ENCODE measurements at places on chromosomes 7 and 10. TPM values are rescaled to one million over a fixed set of nuclear protein-coding genes. Genes with fewer than 3 reads are reported as not detected.

The RBP4 gene
- not detected for total RNA-seq

The TAC1 gene
- total RNA-seq = not detected

The UPK3B gene
- total RNA-seq = 0.46 TPM

The TRIM50 gene
- not detected for total RNA-seq

The SCART1 gene
- total RNA-seq = 1.9 TPM

The IFIT1B gene
- not detected for total RNA-seq

The SRGN gene
- 36.7 TPM for total RNA-seq

The C10orf62 gene
- 0.14 TPM for total RNA-seq

The EBLN1 gene
- not detected for total RNA-seq

The CYP2E1 gene
- total RNA-seq = 0.37 TPM

The PLCE1 gene
- 0.55 TPM for total RNA-seq

The MKX gene
- 0.57 TPM for total RNA-seq

The FAM149B1 gene
- 30.3 TPM for total RNA-seq

The CALN1 gene
- not detected for total RNA-seq

The PSMC2 gene
- total RNA-seq = 236 TPM

The FANK1 gene
- total RNA-seq = 10.0 TPM

The SLC16A12 gene
- total RNA-seq = not detected

The ICA1 gene
- total RNA-seq = under 0.01 TPM

The LLCFC1 gene
- not detected for total RNA-seq

The RARRES2 gene
- 46.9 TPM for total RNA-seq

The CDNF gene
- total RNA-seq = 1.1 TPM

The TAS2R5 gene
- total RNA-seq = 0.57 TPM

The NPS gene
- total RNA-seq = not detected

The DLX5 gene
- total RNA-seq = not detected

The TECPR1 gene
- total RNA-seq = 22.6 TPM

The CALY gene
- total RNA-seq = not detected

The NCF1 gene
- total RNA-seq = under 0.01 TPM

The UPP1 gene
- 7.3 TPM for total RNA-seq

The AGAP9 gene
- total RNA-seq = 2.9 TPM

The GCK gene
- total RNA-seq = 1.0 TPM

The MYL10 gene
- not detected for total RNA-seq

The FAM25C gene
- total RNA-seq = not detected

The SLC13A1 gene
- not detected for total RNA-seq

The NXPH1 gene
- total RNA-seq = not detected

The AGMO gene
- total RNA-seq = 0.18 TPM

The ADCYAP1R1 gene
- total RNA-seq = not detected

The CAV2 gene
- 47.8 TPM for total RNA-seq

The TYSND1 gene
- total RNA-seq = 8.4 TPM

The CYP17A1 gene
- not detected for total RNA-seq

The RAPGEF5 gene
- total RNA-seq = 1.1 TPM

The HOXA7 gene
- total RNA-seq = 1.6 TPM

The TRPV6 gene
- not detected for total RNA-seq

The NKX2-3 gene
- total RNA-seq = not detected

The SSC4D gene
- 0.28 TPM for total RNA-seq

The OGDH gene
- total RNA-seq = 49.8 TPM

The LMOD2 gene
- total RNA-seq = not detected

The ASZ1 gene
- not detected for total RNA-seq

The EIF5AL1 gene
- total RNA-seq = 0.18 TPM

The MMRN2 gene
- 1.7 TPM for total RNA-seq

The TMEM236 gene
- under 0.01 TPM for total RNA-seq

The VAX1 gene
- not detected for total RNA-seq

The LBX1 gene
- not detected for total RNA-seq

All from smooth muscle cell of bladder (primary cell).